Immature natural killer cell (primary cell): ENCODE measurements at places on chromosomes 4 and X. TPM values are rescaled to one million over a fixed set of nuclear protein-coding genes. Genes with fewer than 3 reads are reported as not detected.

The KLHL5 gene
- polyA plus RNA-seq: 8.9 TPM

The WDFY3 gene
- polyA plus RNA-seq: not detected

The AADAT gene
- not detected for polyA plus RNA-seq

The TMEM154 gene
- 5.0 TPM for polyA plus RNA-seq

The RASGEF1B gene
- polyA plus RNA-seq: 7.3 TPM

The ABCE1 gene
- 34.0 TPM for polyA plus RNA-seq

The TMEM187 gene
- polyA plus RNA-seq: 4.1 TPM

The CC2D2A gene
- polyA plus RNA-seq: 0.75 TPM

DNA sequence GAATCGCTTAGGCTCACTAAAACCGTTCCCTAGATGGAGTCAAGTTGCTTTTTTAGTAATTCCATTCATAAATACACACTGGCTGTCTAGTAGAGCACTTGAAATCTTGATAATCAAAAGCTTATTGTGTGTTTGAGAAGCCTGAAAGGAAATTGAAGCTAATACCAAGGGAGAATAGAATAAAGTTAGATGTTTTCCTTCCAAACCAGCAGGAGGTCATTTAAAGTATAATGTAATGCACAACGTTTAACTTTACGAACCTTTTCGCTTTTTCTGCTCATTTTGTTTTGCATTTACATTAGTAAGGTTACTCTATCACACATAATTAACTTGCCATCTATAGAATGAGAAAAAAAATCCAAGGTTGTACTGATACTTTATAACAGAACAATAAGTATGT, 440.9 kb downstream of the NKX6-1 start:
- DNase-seq: no peak

- DNase-seq: no peak
These were observed 298.7 kb downstream of the CCSER1 start for GRCh38 chr4:90425893-90426292.

GRCh38 chr4:17920681-17921080, 100.9 kb downstream of the LCORL start:
- no peak for DNase-seq

DNA sequence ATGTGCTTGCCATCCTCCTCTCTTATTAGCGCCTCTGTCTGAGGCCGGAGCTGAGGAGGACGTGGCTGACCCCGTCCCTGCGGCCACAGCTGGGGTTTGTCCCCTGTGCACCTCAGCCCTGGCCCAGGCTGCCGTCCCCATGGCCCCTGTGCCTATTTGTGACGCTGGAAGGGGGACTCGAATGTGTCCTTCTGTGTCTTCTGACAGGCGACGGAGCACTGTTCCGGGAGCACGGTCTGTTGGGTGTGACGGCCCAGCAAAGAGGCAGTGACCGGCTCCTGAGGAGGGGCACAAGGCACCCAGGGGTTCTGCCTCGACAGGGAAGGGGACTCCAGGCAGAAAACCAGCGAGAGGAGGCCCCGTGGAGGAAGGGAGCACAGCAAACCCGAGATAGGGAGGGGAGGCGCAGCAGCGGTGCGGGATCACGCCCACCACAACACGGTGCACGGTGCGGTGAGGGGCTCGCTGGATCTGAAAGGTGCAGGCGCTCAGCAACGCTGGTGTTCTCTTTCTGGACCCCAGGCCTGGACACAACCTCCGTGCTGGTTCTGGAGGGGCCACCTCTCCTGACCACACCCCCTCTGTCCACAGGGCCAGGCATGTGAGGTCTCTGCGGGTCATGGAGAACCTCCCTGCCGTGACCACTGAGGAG, 5.6 kb downstream of the SH3TC1 start:
- no peak for DNase-seq

DNA sequence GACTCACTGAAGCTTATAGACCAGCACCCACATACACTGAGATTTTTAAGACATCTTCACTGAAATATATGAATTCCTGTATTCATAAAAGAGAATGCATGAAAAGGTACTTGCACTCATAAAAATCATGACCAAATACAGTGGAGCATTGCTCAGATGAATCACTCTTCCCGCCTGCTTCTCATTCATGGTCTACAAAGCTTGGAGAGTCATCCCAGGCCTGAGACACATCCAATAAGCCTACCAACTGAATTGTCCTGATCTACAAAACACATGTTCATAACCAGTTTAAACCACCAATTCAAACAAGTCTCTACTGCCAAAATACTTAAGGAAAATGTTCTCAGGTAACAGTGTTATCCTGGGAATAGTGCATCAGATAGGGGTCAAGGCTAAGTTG, 38.1 kb downstream of the PROM1 start:
- no peak for DNase-seq

- no peak for DNase-seq
These were observed 596.4 kb downstream of the MID1IP1 start for GRCh38 chrX:39397561-39398199.

GRCh38 chr4:122665161-122665929, 44.5 kb upstream of the IL21 start:
- DNase-seq: no peak

DNA sequence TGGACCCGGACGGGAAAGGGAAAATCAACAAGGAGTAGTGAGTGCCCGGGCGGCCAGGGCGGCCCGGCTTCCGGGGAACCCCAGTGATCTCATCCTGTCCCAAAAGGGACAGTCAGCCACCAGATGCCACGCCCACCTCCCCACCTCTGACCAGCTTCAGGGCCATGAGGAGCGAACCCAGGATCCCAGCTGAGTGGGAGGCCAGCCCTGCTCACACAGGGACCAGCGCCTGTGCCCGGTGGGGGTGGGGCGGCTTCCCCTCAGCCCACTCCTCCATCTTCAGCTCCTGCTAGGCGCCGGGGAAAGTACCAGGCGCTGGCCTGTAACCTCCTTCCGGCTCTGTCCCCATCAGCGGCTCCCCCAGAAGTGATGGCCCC, 6.2 kb downstream of the MYL5 start:
- DNase-seq: no peak

DNA sequence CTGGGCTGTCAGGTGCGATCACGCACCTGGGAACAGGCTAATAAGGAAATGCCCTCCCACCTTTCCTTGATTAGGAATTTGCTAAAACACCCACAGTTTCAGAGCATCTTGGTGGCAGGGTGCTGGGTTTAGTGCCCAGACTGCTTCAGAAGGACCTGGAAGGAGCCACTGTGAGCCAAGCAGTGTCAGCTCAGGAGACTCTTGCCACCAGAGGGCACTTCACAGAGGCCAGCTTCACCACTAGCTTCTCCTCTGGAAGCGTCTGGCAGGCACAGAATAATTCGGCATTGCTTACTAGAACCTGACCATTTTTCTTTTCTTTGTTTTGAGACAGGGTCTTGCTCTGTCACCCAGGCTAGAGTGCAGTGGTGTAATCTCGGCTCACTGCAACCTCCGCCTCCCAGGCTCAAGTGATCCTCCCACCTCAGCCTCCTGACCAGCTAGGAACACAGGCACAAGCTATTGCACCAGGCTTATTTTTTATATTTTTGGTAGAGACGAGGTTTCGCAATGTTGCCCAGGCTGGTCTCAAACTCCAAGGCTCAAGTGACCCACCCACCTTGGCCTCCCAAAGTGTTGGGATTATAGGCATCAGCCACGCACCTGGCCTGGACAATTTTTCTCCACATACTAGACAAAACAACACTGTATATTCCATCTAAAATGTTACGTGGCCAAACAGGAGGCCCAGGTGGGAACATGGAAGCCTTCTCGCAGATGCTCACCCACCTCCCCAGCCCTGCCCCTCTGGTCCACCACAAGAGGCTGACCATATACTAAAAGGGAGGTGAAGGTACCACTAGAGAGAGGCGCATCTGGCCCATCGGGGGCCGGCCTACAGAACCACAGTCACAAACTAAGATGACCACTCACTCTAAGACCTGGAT, 14.1 kb downstream of the NOP14 start:
- DNase-seq: no peak

DNA sequence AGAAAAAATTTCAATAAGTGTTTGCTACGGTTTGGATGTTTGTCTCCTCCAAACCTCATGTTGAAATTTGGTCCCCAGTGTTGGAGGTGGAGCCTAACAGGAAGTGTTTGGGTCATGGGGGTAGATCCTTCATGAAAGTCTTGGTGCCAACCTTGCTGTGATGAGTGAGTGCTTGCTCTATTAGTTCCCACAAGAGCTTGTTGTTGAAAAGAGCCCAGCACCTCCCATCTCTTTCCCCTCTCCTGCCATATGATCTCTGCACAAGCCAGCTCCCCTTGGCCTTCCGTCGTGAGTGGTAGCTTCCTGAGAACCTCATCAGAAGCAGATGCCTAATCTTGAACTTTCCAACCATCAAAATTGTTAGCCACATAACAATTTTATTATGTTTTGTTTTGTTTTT, 10.3 kb upstream of the RAB40A start:
- DNase-seq: no peak

- no peak for DNase-seq
These were observed 434.3 kb upstream of the RASGEF1B start for GRCh38 chr4:81905971-81906370.

GRCh38 chrX:24148535-24149350, 786 bp upstream of the ZFX start:
- DNase-seq: no peak

GRCh38 chrX:133715715-133716114, 269.7 kb downstream of the GPC3 start:
- DNase-seq: no peak

GRCh38 chr4:130077275-130077674, 981.3 kb downstream of the C4orf33 start:
- DNase-seq: no peak

GRCh38 chr4:34181311-34181841, 2062.9 kb downstream of the ARAP2 start:
- DNase-seq: no peak

GRCh38 chrX:136910565-136911035, 30.1 kb upstream of the RBMX start:
- DNase-seq: no peak
